ENCODE measurements at places on chromosomes 16 and 17.

- no peak for DNase-seq
These were observed 49.3 kb downstream of the ZFPM1 start for GRCh38 chr16:88502371-88502770.

DNA sequence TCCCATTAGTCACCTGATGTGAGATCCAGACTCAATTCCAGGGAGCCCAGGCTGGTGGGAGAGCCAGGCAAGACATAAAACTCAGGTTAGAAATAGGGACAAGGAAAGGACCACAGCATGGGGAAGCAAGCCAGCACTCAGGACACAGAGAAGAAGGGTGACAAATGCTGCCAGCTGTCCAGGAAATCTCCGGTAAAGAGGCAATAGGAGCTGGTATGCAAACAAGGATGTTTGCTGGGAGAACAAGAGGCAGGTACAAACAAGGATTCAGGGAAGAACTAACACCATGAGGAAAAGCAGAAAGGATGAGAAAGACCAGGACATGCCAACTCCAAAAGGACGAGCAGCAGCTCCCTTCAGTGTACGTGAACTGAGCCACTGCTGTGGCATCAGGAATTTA is 10.2 kb upstream of the TXNDC11 start:
- no peak for DNase-seq

DNA sequence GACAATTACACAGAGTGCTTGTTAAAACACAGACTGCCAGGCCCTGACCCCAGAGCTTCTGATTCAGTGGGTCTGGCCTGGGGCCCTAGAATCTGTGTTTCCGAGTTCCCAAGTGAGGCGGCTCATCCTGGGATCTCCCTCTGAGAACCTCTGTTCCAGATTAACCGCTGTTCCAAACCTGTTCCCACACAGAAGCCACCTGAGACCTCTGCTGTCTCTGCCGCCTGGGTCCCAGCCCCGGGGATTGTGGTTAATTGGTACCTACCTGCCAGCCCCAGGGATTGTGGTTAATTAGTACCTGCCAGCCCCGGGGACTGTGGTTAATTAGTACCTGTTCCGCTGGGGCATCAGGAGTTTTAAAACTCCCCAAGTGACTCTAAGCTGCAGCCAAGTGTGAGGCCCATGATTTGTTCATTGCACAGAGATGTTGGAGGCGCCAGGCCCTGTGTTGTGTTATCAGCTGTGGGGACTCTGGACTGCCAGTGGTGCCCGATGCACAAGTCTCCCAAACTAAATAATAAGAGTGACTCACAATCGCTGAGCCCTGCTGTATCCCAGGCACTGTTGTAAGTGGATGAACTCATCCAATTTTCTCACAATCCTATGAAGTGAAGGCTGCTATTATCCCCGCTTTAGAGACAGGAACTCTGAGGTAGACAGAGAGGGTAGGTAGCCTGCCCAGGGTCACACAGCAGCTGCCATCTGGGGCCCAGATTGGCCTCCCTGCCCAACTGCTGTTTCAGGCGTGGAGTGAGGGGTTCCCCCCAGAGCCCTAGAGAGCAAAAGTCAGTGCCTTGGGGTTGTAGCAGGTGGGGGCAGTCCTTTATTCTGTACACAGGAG is 219.7 kb downstream of the IRF8 start:
- DNase-seq: no peak

- DNase-seq: no peak
These were observed 2.6 kb downstream of the HSD17B2 start for GRCh38 chr16:82037666-82038065.

GRCh38 chr17:64373722-64374121 is 16.9 kb downstream of the PECAM1 start:
- DNase-seq: no peak

GRCh38 chr17:20074001-20074400 is 64.8 kb downstream of the SPECC1 start:
- no peak for DNase-seq

Data from naive thymus-derived CD8-positive, alpha-beta T cell (primary cell).